ENCODE measurements at places on chromosomes 11 and 22. TPM values are rescaled to one million over a fixed set of nuclear protein-coding genes. Genes with fewer than 3 reads are reported as not detected.

DNA sequence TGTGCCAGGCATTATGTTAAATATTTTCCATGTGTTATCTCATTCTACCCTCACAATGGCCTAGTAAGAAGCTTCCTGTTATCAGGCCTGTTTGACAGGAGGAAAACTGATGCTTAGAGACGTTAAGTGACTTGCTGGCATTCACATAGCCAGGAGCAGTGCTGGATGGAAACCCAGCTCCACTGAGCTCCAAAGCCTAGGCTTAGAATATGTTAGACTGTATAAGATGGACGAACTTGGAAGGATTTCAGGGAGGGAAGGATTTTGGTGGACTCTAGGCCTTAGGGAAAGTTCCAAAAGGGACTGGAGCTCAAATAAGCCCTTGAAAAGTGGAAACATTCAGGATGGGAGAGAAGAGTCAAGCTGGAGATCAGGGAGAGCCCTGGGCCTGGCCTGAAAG lies 2.1 kb downstream of the CD44 start:
- H3K27me3 ChIP-seq = no peaks in the 10 kb centered on the region
- peak overlapping the region; percentile 88 for H3K4me3 ChIP-seq
- no peaks in the 10 kb centered on the region for H3K36me3 ChIP-seq
- no peak for DNase-seq

DNA sequence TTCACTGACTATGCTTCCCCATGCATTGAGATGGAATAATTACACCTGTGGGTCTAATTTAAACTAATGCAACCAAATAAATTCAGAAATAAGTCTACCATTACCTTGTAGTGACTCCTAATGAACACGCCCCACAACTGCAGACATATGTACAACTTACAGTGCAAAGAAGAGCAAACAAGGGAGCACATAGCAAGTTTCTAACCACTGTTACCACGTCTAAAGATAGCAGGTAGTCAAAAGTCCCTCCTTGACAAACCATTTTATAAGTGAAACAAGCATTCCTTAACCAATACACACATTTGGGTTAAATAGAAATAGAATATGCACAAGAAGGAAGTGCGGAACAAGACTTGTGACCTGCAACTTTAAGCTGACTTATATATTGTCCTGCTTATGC lies 20.6 kb downstream of the PHF21A start:
- no peaks in the 10 kb centered on the region for H3K36me3 ChIP-seq
- no peak for DNase-seq
- peak overlapping the region; percentile 43 for H3K27ac ChIP-seq
- no peaks in the 10 kb centered on the region for H3K27me3 ChIP-seq
- no peak overlapping the region for H3K4me3 ChIP-seq
- peaks cover 13% of the 10 kb centered on the region for H3K4me1 ChIP-seq

Gene EFCAB6
- total RNA-seq = 7.4 TPM

Gene OR8G5
- total RNA-seq = not detected

Gene MOV10L1
- 1.6 TPM for total RNA-seq

Gene POLA2
- 8.6 TPM for total RNA-seq

Gene ZDHHC13
- 7.9 TPM for total RNA-seq

Gene GAB4
- not detected for total RNA-seq

All from ovary (tissue), 10 donors.